ENCODE measurements at places on chromosomes 3 and 15. TPM values are rescaled to one million over a fixed set of nuclear protein-coding genes. Genes with fewer than 3 reads are reported as not detected.

DNA sequence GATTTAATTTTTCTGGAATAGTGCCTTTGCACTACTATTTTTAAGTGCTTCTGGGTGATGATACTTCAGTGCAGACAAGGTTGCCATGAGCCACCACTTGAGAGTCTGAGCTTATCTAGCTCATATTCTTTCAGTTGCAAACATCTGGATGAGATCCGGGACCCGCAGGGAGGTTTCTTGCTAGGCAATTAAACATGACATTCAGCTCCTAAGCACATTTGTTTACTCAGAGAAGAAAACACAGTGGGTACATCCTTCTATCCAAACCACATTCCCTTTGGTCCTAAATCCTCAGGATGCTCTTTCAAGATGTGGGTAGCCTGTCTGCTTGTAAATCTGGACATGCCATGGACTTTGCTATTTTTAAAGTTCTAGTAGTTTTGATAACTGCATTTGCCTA, 12.0 kb downstream of the PLSCR1 start:
- no peak for DNase-seq

DNA sequence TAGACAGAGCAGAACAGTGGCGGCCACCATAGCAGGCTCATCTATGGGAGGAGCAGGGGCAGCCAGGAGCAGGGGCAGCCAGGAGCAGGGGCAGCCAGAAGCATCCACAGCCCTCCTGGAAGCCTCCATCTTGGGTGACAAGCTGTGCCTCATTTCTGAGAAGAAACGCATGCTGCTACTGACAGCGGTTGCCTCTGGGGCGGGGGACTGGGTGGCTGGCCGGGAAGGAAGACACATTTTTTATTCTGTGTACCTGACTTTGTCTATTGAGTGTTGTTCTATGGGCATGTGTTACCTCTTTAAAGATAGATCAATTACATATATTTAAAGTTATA, 71.5 kb upstream of the KLF13 start:
- DNase-seq = no peak

GRCh38 chr3:134328846-134329245, 45.4 kb downstream of the AMOTL2 start:
- no peak for DNase-seq

IREB2 gene
- 49.6 TPM for polyA plus RNA-seq
